Activated CD4-positive, alpha-beta T cell treated with anti-CD3 and anti-CD28 coated beads for 36 hours (primary cell): ENCODE measurements at places on chromosomes 4 and X.

DNA sequence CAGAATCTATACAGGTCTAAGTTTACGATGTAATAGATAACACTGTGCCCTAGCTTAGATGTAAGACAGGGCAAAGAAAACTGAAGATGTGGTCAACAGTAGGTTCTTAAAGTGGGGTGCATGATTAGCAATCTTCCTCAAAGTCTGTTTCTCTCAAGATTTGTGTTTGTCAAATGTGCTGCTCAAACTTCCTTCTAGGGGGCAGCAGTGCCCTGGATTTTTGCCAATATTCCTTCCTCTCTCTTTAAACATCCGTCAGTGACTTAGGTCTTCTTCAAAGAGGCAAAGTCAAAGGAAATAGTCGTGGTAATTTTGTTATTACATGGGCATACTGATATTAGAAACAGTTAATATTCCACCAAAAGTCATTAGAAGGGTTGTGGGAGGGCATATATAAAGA lies 4.2 kb upstream of the PDHA2 start:
- DNase-seq: peak; percentile 8

DNA sequence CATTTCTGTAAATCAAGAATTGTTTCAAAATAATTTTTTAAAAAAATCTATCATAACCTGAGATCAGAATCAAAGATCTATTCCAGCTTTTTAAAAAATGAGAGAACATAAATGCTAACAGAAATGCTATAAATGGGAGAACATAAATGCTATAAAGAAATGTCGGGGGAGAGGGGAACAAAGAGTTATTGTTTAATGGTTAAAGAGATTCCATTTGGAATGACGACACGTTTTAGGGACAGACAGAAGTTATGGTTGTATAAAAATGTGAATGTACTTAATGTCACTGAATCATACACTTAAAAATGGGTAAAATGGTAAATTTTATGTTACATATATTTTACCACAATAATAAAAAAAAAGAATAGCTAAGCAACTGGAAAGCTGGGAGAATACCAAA lies 127.1 kb downstream of the ATRX start:
- DNase-seq: no peak

- no peak for DNase-seq
These were observed 18.7 kb downstream of the SASH3 start for GRCh38 chrX:129798456-129798855.

GRCh38 chr4:6944301-6945051 lies 34.9 kb downstream of the TBC1D14 start:
- no peak for DNase-seq
